DMS79 treated with DMSO at 0.1 percent for 48 hours (cell line): ENCODE measurements at places on chromosomes 13 and 19.

- DNase-seq: peak; percentile 45
These were observed 2.0 kb downstream of the PTBP1 start for GRCh38 chr19:799076-799881.

DNA sequence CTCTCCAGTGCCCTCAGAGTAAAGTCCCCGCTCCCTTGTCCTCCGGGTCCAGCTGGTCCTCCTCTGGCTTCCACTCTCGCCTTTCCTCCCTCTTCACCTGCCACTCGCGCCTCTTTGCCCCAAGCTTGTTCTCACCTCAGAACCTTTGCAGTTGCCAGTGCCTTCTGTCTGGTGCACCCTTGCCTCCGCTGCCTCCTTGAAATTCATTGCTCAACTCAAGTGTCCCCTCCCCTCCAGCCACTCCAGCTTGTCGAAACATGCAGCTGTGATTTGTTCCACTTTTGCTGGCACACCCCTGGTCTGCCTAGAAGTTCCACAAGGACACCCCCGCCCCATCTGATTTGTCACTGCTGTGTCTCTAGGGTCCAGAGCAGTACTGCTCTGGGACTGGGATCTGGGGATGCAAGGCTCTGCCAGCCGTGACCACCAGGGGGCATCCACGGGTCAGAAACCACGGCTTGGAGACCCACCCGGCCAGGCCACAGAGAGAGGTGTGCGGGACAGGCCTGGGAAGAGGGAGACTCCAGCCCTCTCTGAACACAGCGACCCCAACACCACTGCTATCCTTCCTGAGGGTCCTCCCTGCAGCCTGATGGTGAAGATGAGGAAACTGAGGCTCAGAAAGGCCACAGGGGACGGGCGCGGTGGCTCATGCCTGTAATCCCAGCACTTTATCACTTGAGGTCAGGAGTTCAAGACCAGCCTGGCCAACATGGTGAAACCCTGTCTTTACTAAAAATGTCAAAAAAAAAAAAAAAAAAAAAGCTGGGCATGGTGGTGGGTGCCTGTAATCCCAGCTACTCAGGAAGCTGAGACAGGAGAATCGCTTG, 49.9 kb downstream of the AP1M1 start:
- peak; percentile 87 for DNase-seq

DNA sequence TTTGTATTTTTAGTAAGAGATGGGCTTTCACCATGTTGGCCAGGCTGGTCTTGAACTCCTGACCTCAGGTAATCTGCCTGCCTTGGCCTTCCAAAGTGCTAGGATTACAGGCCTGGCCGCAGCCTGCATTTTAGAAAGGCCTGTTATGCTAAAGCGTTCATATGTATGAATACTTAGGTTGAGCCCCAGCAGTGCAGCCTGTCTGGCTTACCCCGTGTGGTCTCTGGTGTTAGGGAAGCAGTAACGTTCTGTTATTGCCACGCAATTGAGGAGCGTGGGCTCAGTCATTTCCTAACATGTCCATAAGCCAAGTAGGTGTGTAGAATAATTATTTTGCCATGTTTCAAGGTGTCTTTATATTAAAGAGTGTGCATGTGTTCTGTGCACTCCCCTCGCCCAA, 14.3 kb downstream of the HNRNPM start:
- DNase-seq: no peak

- no peak for DNase-seq
These were observed 5.3 kb downstream of the VWA8 start for GRCh38 chr13:41955605-41956004.

- DNase-seq: no peak
These were observed 56.6 kb upstream of the MYO16 start for GRCh38 chr13:108572782-108573211.

DNA sequence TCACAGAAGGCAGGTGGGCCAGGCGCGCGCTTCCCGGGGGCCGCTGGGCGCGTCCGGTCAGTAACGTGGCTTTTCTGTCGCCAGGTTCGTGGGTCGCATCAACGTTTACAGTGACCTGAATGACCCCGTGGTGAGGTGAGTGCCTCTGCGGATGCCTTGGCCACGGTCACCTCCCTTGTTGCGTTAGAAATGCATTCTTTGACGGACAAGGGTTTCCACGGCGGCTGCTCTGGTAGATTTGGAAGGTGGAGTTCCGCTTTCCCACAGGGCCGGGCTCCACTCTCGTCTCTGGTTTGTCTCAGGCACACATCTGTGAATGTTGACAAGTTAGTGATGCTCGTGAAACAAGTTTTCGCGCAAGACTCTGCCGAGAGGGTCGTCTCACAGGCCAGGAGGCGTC, 130.0 kb downstream of the ATP11A start:
- DNase-seq: no peak
